ENCODE measurements at places on chromosomes 2 and 18.

GRCh38 chr18:3664563-3665178 is 214.7 kb downstream of the TGIF1 start:
- DNase-seq = no peak

DNA sequence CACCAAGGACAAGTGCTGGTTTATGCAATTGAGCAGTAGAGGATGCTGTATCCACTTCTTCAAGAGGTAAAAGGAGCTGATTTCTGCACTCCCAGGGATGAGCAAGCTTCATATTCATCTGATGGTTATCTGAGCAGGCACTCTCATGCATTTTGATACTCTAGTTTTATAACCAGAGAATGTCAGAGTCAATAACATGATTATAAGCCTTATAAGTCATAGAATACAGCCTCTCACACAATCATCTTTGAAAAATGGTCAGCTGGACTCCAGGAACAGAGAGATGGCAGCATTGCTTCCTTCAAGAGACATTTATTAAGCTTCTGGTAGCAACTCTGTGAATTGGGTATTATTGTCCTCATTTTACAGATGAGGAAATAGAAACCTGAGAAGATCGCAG is 167.1 kb downstream of the SLC8A1 start:
- DNase-seq = no peak

DNA sequence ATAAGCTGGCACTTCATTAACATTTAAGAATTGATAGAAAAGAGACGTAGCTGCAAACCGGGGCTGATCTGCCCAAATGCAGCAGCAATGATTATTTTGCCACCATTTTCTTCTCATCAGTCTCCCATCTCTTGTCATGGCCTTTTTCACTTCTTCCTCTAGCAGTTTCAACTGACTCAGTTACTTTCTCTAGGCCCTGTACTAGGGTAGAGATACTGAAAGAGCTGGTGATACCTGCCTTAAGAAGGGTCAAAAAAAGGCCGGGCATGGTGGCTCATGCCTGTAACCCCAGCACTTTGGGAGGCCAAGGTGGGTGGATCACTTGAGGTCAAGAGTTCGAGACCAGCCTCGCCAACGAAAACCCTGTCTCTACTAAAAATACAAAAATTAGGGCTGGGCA is 127.4 kb downstream of the LTBP1 start:
- no peak for DNase-seq

DNA sequence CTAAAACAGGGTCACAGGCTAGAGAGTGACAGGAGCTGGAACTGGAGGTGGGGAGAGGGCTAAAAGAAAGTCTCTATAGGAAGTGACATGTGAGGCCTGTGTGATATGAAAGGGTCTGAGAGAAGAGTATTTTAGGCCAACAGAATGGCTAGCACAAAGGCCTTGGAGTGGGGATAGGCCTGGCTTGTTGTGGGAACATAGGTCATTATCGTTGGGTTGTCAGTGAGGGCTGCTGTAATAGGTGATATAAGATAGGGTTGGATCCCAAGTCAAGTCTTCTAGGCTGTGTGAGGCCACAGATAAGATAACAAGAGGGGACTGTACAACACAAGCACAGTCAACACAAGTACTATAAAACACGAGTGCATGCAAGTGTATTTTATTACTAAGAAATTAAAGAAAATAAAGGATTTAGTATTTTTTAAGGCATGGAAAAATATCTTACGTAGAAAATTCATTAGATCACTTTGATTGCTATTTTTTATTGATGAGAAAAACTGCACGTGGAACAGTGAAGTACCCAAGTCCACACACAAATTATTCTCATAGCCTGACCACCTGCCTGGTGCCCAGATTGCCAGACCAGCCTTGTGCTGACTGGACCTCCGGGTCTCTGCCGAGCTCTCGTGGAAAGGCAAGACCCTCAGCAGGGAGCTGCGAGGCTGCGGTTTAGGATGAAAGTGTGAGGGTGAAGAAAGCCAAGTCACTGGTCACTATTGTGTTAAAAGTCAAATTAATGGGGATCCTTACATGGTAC is 14.1 kb downstream of the LTBP1 start:
- no peak for DNase-seq

DNA sequence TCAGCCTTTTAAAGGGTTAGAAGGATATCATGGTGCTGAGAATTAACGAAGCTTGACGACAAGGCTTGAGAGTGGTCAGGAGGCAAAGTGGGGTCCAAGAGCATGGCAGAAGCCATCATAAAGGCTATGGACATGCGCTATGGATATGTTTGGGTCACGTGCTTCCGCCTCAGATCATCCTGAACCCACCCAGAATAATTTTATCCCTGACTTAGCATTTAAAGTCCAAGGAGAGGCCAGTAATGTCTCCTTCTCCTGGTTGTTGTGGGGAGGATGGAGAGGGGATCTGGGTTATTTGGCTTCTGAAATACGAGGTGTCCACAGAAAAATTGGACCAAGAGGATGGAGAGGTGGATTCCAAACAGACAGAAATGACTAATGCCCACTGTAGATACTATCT is 38.8 kb upstream of the RBMS1 start:
- no peak for DNase-seq

DNA sequence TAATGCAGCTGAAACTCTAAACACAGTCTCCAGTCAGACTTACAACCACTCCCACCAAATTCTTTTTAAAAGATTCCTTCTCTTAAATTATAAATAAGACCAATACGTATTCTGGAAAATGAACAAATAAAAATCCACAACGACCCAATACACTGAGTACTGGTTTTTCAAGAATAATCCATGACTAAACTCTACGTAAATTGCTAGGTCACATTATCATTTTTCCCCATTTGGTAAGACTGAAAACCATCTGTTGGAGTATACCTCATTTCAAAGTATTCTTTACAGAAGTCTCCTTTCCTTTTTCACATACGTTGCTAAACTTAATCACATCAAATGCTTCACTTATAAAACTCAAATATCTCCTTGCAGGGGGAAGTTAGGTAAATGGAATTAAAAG is 6.0 kb downstream of the ZNF516 start:
- DNase-seq = no peak

DNA sequence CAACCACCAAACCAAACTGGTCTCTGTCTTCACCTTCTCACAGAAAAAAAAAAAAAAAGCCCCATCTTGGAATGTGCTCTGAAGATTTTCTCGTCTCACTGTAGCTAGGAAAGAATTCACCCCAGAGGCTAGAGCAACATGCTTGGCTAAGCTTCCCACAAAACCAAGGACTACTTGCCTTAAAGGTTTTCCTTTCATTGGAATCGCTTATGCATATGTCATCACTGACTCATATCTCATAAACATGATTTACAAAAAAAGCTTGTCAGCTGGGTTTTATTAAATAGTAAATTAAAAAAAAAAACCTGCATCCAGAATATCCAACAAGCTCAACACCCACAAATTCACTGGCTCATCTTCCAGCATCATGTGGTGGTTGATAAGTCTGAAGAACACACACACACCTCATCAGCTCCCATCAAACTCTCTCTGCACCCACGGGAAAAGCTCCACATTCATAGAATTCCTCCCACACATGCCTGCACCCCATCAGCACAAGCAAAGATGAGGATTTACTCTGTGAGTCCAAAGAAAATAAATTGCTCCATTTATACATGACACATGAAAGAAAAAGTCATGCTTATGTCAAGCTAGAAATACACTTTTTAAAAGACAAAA is 182.0 kb upstream of the TRIB2 start:
- peak; percentile 95 for DNase-seq

DNA sequence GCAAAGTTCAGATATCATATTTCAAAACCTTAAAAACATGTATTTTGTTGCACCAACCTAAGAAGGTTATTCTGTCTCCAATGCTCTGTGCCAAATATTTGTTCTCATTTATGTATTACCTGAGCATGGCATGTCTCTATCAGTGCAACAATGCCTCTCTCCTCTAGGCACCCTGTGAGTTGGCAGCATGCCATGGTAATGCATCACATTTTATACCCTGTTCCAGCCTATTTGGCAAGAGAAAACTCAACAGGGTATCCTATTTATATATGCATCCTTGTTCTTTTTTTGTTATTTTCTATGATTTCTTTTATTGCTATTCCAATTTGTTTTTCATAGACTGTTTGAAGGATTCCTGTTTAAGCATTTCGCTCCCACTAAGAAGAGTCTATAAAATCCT is 126.3 kb upstream of the NRXN1 start:
- no peak for DNase-seq

All from non-pigmented ciliary epithelial cell (primary cell).